ENCODE measurements at places on chromosomes 6 and 20. TPM values are rescaled to one million over a fixed set of nuclear protein-coding genes. Genes with fewer than 3 reads are reported as not detected.

DNA sequence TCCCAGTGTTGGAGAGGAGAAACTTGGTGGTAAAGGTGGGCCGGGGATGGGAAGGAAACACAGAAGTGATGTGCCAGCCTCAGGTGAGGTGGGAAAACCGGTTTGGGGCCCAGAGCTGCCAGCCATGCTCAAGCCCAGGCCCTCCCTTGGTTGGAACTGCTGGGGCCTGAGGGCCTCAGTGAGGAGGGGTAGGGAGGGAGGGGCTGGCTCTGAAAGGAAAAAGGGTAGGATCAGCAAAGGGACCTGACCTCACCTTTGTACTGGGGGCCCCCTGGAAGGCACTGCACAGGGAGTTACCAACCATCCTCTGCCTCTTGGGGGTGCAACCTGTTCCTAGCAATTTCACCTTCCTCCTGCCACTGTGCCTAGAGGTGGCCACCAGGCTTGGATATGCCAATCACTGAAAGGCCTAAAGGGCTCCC lies 1.8 kb upstream of the SPEF1 start:
- DNase-seq, result peak; percentile 71

DNA sequence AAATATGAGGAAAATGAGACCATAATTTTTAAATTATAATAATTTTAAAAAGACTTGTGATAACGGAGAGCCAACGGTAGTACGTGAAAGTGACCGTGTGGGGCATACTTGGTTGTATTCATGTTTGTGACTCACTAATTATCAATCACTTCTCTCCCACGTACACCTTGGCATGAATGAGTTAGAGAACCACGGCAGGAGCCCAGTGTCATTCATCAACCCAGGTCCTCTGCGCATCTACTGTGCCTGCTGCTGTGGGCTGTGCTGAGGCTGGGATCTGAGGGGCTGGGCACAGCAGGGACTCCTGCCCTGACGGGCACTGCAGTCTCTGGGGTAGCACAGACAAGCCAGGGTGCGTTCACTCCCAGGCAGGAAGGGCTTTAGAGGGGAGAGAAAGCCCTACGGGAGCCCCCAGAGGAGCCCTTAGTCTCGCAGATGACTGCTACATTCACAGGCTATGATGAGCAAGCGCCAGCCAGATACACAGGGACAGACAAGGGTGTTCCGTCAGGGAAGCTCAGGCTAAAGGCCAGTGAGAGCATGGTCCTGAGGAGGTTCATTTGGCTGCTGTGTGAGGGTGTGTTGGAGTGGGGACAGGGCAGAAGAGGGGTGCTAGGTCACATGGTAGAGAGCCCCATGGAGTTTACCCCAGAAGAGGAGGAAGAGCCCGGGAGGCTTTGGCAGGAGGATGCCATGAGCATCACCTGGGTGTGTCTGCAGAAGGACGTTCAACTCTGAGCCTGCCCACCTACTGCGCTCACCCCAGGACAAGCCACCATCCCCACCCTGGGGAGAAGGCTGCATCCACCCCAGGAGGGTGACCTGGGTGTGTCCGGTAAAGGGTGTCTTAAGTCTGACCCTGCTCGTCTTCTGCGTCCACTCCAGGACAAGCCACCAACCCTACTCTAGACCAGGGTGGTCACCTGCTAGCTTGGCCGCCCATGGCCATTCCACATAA lies 8.2 kb upstream of the RPS6KA2 start:
- no peak for DNase-seq

GRCh38 chr6:1864496-1864895 lies 254.8 kb downstream of the FOXC1 start:
- no peak for DNase-seq

DNA sequence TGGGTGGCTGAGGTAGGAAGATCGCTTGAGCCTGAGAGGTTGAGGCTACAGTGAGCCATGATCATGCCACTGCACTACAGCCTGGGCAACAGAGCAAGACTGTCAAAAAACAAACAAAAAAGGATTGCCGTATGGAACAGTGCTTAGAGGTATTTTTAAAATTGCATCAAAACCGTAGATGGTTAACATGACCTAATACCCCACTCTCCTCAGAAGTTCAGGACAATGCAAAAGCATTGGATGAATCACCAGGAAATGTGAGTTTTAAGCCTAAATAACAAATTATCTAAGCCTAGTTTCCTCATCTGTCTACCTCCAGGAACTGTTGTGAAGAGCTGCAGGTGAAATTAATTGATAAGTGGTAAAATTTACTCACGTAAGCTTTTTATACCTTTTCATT lies 123.8 kb upstream of the ID4 start:
- DNase-seq, result no peak

DNA sequence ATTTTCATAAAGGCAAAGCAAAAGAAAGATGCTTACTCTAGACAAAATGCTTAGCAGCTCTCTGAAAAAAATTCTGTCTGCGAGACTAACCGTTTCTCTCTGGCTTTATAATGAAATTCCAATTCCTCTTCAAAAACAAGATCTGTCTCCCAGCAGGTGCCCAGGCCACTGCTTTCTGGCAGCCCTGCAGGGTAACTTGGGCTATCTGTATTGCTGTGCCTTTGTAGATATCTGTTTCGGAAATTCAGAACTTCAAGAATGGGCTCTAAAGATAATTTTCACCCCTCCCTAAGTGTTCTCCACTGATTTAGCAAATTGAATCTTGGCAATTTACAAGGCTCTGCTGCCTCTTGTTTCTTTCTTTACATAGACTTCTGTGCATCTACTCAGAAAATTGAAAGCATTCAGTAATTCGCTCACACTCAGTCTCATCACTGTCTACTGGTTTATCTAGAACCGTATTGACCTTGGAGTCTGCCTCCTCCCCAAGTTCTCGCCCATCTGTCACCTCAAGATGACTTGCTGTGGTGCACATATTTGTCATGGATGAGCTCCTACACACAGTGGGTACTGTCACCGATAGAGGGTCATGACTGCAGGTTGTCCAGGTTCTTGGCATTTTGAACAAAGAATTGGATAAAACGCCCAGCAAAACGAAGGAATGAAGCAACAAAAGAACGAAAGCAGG lies 26.4 kb upstream of the FABP7 start:
- DNase-seq, result no peak

DNA sequence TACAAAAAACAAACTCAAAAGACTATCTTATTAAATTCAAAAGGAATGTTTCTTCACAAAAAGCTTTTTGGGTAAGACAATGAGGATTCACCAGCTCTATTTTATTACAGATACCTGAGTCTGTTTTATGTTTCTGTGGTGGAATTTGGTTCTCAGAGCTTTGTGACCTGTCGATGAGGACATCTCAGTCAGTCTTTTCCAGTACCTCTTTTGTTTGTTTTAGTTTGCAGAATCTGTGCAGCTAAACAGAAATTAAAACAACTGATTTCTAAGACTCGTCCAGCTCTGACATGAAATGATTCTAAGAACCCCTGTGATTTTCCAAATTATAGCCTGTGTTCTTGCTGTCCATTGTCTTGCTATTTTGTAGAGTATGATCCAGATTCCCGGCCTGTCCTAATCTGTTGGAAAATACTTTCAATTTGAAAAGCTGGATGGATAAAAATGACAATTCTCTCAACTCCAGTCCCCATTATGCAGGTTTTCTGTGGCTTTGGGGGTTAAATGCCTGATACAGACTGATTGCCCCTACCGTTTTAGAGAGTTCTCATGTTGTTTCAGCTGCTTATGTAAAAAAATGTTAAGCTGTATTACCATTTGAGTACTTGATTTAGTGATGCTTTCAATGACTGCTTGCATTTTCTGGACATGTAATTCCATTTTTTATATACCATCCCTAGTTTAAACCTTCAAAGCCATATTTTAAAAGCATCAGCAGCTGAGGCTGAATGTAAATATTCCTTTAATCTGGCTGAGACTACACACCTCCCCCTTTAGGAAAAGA lies 94.2 kb upstream of the TAB2 start:
- no peak for DNase-seq

The TENT5A gene
- 3.0 TPM for polyA plus RNA-seq

Data from spleen (tissue), 13 donors.